ENCODE measurements at places on chromosomes 2 and 18. TPM values are rescaled to one million over a fixed set of nuclear protein-coding genes. Genes with fewer than 3 reads are reported as not detected.

- no peak for DNase-seq
Measured at GRCh38 chr2:1308678-1309077, 104.6 kb upstream of the TPO start.

DNA sequence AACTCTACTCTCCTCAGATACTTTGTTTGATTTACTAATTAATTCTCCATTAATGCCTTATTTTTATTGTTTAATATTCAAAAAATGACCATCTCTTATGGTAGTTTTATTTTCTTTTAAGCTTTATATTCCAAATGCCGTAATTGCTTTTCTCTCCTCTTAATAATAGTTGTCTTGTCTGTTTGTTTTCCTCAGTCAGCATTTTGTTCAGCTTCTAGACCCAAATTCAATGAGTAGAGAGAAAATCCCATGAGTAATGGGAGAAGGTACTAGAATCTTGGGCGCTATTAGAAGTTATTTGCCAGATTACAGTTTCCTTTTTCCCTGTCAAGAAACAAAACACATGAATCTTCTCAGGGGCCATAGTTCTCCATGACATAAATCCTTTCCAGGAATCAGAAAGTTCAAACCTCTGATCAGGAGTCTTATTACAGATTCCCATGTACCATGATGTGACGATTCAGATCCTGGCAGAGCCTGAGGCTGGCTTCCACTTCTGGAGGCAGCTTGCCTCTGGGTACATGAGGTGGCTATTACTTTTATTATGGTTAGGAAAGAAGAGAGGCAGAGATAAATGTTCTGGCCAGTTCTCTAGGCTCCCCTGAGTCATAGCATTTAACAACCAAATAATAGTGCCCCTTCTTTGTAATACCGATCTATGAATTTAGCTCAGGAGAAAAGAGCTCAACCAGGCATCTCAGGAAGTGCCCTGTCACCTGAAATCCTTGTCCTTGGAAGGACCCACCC, 485.1 kb upstream of the SETBP1 start:
- no peak for DNase-seq

DNA sequence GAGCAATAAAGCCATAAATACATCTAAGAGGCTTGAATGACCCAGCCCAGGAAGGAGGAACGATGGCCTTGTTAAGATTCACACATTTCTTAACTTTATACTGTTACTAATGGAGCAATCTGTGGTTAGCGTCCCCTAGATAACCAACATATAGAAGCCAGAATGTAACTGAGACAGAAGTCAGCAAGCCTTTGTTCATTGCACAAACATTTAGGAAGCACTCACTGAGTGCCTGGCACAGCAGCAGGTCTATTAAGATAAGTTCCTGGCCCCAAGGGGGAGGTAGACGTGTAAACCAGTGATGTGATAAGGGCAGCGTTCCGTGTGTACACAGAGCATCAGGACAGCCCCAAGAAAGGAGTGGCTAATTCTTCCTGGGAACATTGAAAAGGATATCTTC, 63.6 kb upstream of the ATL2 start:
- no peak for DNase-seq

DNA sequence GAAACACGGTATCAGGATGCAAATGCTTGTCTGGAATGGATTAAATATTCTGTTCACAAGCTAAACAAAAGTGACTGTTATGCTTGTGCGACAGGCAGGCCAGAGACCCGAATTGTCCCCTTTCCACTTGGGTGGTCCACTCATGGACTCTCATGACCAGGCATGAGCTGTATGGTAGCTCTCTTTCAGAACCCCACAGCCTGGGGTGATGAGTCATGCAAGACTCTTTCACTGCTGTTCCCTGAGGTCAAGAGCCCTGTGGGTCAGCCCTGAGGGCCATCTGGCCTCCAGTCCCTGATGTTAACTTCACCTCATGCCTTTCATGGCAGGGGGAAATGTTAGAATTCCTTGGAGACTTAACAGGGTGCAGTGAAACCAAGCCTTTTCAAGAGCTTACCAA, 13.7 kb upstream of the SAP130 start:
- DNase-seq = no peak

DNA sequence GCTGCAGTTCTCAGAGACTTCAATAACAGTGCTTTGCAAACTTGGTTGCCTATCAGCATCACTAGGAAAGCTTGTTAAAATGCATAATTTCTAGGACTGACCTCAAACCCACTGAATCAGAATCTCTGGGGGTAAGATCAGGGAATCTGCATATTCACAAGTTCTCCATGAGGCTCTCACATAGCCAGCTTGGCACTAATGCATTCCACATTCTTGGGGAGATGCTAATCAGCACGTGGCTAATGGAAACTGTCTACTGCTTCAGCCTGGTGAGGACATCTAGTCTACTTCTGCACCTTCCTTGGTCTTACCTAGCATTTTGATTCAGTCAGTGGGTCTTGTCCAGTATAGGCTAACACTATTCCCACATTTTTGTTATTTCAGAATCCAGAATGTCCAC, 56.3 kb downstream of the RBKS start:
- DNase-seq = no peak

GRCh38 chr18:45621061-45621511, 5.8 kb downstream of the SLC14A2 start:
- no peak for DNase-seq

GRCh38 chr2:143162123-143162837, 33.1 kb downstream of the ARHGAP15 start:
- no peak for DNase-seq

- no peak for DNase-seq
Measured at GRCh38 chr2:33213244-33213643, 263.2 kb upstream of the RASGRP3 start.

DNA sequence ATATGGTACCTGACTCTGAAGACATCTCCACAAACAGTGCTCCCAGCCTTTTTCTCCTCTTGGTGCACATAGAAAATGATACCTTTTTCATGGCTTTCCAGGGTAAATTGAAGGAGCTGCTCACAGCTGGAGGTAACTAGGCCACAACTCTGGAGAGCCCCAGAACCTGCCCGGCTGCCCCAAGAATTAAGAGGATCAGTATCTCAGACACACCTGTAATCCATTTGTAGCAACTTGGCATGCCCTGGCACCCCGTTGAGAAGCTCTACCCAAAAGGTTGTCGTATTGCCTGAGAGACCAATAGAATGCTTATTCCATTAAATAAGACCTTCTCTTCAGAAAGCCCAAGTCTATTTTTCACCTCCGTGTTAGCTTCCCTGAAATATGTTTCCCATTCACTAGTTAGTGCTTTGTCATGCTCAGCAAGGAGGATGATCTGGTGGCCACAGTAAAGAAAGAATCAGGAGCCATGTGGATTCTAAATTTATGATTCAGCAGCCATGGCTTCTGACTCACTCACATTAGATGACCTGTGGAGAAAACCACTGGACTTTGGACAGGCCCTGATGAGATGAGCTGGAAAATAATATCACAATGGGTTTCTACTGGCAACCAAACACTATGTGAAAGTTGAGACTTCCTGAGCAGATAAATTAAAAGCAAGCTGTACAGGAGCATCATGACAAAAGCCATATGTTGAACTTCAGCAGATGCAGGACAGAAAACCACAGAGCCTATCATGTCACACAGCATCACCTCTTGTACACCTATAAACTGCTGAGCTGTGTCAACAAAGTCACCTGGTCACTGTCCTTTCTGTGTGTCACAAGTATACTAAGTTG, 253.3 kb upstream of the OSR1 start:
- no peak for DNase-seq

- no peak for DNase-seq
Measured at GRCh38 chr2:201358684-201359083, 1.5 kb upstream of the FLACC1 start.

- DNase-seq = no peak
Measured at GRCh38 chr2:209459359-209459758, 35.5 kb downstream of the MAP2 start.

- DNase-seq = no peak
Measured at GRCh38 chr2:65715323-65715722, 282.9 kb upstream of the SPRED2 start.

PSMD1 gene
- 87.0 TPM for total RNA-seq

NETO1 gene
- total RNA-seq = 0.83 TPM

All from cardiac septum (tissue), 1 donor.